ENCODE measurements at places on chromosomes 2 and 18.

DNA sequence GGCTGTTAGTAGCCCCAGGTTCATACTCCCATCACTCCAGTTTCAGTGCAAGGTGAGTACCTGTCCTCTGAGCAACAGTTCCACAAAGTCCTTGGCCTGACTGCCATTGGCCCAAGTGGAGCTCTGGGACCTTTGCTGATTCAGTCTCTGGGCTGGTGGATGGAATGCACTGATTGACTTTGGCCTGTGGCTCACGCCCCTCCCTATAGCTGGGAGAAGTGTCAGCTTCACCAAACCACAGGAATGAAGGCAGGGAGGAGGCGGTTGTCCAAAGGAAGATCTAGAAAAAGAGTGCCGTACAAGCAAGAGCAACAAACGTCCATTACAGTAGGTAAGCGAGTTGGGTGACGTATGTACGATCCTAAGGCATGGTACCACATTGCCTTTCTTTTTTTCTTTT, 34.0 kb downstream of the QPCT start:
- DNase-seq, result no peak

DNA sequence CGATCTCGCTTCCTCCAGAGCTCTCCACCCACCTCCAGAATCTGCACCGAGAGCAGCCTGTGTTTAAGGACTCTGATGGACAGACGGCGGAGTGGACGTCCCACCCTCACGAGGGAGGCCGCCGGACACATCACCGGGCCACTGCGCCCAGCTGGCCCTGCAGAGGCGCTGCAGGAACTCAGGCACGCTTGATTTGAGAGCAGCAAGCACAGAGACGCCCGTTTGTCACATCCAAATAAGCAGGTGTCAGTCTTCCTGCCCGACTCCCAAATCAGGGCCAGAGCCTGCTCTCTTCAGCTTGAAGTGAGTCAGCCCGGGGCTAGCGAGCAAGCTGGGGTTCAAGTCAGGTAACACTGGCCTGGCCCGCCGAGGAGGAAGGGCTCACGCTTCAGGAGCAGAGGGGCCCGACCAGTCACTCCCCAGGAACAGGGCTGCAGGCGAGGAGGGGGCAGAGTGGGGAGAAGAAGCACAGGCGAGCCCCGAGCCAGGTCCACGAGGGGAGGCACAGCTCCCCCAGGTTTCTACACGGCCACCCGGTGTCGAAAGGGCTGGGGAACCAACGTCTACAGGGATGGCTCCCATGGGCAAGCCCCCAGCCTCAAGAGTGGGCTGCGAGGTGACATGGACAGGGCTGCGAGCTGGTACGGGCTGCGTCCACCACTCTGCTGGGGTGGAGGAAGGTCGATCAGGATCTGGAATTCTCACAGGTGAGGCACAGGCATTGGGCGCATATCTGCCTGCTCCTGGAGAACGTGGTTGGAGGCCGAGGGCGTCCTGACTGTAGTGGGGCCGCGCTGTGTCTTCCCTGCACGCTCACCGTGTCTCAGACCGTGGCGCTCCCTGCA, 52.5 kb upstream of the CTDP1 start:
- DNase-seq, result no peak

DNA sequence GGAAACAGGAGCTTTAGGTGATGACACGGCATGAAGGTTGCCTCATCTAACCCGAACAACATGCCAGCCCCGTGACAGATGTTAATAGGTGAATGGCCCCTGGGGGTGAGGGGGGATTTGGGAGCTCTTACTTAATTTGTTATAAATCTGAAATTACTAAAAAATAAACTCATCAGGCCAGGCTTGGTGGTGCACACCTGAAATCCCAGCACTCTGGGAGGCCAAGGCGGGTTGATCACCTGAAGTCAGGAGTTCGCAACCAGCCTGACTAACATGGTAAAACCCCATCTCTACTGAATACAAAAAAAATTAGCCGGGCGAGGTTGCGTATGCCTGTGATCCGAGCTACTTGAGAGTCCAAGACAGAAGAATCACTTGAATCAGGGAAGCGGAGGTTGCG, 6.1 kb downstream of the STK25 start:
- no peak for DNase-seq

GRCh38 chr2:182831101-182831500, 35.3 kb downstream of the FRZB start:
- DNase-seq, result no peak

DNA sequence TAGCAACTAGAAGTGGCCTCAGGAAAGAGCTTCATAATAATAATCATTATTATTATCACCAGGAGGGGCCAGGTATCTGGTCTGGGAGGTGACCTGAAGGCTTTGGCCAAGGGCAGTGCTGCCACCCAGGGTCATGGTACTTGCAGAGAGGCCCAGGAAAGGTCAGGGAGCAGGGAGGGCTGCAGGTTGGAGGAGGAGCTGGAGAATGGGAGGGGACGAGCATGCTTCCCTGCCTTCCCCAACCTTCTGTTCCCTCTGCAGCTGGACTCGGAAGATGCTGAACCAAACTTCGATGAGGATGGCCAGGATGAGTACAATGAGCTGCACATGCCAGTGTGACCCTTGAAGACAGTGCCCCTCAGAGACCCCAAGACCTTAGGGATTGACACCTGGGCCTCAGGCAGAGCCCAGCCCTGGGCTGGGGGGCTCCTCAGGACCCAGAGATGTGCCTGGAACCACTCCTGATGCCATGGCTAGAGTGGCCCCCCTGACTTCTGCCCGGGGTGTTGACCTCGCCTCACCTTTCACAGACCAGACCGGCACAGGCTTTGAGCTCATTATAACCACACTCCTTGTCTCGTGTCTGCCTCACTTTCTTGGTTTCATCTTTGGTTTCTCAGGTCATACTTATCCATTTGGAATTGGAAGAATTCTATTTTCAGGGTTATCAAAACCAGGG, 14.1 kb downstream of the SLC4A3 start:
- DNase-seq, result no peak

GRCh38 chr2:234955971-234956509, 4.2 kb downstream of the SH3BP4 start:
- DNase-seq, result no peak

DNA sequence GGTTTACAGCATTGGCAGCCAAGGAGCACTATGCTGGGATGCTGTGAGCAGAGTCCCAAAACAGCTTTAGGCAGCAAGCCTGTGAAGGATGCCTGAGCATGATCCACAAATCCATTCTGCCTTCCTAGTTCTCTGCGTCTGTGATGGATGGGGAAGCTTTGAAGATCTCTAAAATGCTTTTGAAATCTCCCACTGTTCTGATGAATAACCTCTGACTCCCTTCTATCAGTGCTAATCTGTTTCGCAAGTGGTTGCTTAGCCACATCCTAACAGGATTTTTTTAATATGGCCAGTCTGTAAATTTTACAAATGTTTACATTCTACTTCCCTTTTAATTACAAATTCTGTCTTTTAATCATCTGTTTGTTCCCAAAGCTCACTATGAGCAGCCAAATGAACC, 319.2 kb downstream of the GULP1 start:
- DNase-seq, result no peak

- DNase-seq, result no peak
Measured at GRCh38 chr2:72362733-72363132, 215.1 kb upstream of the CYP26B1 start.

DNA sequence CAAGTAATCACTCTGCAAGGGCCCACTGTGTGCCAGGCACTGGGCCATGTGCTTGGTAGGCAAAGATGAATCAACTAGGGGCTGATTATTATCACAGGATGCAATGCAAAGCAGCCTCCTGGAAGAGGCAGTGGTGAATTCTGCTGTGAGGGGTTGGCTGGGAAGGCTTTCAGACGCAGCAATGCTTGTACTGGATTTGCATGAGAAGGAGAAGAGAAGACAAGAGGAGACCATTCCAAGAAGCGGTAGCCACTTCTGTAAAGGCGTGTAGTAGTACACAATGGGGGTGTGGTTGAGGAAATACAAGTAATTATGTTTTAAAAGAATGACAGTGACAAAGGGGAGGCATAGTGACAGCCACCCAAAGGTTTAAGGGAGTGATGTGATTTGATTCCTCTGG, 502.7 kb downstream of the PLCL1 start:
- no peak for DNase-seq

DNA sequence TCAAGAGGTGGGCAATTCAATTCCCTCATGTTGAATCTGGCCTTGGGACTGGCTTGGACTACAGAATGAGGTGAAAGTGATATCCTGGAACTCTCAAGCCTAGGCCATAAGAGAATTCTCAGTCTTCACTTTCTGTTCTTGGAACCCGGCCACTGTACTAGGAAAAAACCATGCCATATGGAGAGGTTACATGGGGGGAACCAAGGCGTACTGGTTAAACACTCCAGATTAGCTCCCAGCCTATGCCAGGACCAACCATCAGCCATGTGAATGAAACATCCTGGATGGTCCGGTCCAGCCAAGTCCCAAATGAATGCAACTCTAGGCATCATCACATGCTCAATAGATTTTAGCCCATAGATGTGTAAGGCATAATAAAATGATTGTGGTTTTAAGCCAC, 56.4 kb downstream of the ZNF385B start:
- DNase-seq, result no peak

GRCh38 chr2:8148260-8149006, 533.4 kb upstream of the ID2 start:
- DNase-seq, result no peak

DNA sequence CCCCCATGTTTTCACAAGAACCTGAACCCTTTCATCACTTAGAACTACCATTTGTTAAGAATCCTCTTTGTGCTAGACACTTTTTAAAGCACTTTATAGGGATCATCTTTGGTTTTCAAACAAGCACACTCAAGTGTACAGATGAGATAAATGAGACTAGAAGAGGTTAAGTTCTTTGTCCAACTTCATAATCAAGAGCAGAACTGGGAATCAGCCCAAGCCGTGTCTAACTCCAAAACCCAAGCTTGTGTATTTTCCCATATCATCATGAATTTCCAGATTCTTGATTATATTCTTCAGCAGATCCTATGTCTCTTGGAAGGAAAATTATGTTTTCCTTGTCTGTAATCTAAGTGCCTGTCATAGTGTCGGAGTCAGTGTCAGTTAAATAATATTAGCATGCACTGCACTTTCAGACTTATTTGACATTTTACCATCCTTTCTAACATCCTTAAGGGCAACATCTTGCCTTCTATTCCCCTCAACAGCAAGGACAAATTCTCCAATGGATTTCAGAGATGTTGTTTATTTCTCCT, 123.0 kb upstream of the SETBP1 start:
- no peak for DNase-seq

- DNase-seq, result no peak
Measured at GRCh38 chr2:64001382-64002101, 17.7 kb downstream of the VPS54 start.

DNA sequence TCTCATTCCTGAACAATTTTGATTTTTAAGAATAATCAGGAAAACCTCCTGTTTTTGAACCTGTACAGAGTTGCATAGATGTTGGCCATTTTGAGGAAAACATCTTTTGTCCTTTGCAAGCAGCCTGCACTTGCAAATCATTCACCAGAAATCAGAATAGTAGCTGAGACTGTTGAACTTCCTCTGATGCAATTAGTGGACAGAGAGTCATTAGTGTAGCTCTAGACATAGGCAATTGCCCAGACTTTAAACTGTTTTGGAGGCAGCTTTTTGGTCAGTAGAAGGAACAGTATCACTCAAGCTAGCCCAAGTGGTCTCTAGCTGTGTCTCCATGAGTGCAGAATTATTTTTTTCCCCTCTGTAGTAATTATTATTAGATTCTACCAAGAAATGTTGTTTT, 326.1 kb downstream of the PIK3C3 start:
- DNase-seq, result no peak

- DNase-seq, result no peak
Measured at GRCh38 chr18:13608791-13609532, 117.4 kb downstream of the FAM210A start.

- no peak for DNase-seq
Measured at GRCh38 chr2:174603280-174603679, 5.7 kb upstream of the WIPF1 start.

DNA sequence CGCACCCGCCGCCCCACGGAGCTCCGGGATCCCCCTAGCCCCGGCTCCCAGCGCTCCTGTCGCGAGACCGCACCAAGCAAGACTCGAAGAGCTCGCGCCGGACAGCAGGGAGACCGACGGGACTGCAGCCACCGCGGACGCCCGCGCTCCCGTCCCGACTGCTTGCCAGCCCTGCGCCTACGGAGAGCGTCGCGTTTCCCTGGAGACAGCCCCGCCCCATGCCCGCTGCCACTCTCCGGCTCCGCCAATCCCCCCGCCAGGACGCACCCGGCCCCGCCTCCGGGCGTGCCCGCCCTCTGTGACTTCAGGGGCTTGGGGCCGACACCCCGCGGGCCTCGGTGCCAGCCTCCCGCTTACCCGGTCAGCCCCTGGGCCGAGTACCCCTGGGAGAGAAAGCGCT, at the start of gene ANKMY1:
TSS of gene ANKMY1 (minus strand) at position 181 of the 400 bp plus-strand sequence. CDS start 653 bp downstream, outside the sequence.
- DNase-seq, result no peak

GRCh38 chr2:28624793-28625701, 126.6 kb upstream of the PPP1CB start:
- DNase-seq, result no peak

GRCh38 chr18:22557168-22557941, 139.6 kb upstream of the CTAGE1 start:
- DNase-seq, result no peak
